Articular chondrocyte of knee joint (primary cell): ENCODE measurements at places on chromosomes 4 and X. TPM values are rescaled to one million over a fixed set of nuclear protein-coding genes. Genes with fewer than 3 reads are reported as not detected.

Gene MSX1
- total RNA-seq: 1.8 and 2.2 TPM in 2 replicates

Gene KLB
- total RNA-seq: under 0.01 TPM in 1 of 2 replicates, not detected in the other

Gene GPM6B
- total RNA-seq: 3.5 and 10.3 TPM in 2 replicates

Gene NAP1L3
- 19.6 and 21.8 TPM in 2 replicates for total RNA-seq

Gene MAGEB2
- total RNA-seq: not detected in 2 replicates

Gene FRAS1
- total RNA-seq: under 0.01 and 0.11 TPM in 2 replicates

Gene TBX22
- not detected in 2 replicates for total RNA-seq

Gene RAB41
- not detected in 2 replicates for total RNA-seq

Gene PROM1
- not detected in 2 replicates for total RNA-seq

Gene KIT
- total RNA-seq: 0.39 and 3.6 TPM in 2 replicates

Gene PLP1
- total RNA-seq: 0.86 TPM in 1 of 2 replicates, not detected in the other

Gene CXCL9
- total RNA-seq: not detected in 2 replicates

Gene CT55
- total RNA-seq: not detected in 2 replicates

Gene MAGEA2
- not detected in 2 replicates for total RNA-seq

Gene ASB9
- total RNA-seq: 0.39 and 1.4 TPM in 2 replicates

Gene PARM1
- 0.13 and 0.43 TPM in 2 replicates for total RNA-seq

Gene PLAC1
- total RNA-seq: not detected in 2 replicates

Gene GAGE12H
- not detected in 2 replicates for total RNA-seq

Gene TEX11
- under 0.01 TPM in 1 of 2 replicates, not detected in the other for total RNA-seq

Gene FBXL5
- total RNA-seq: 105 and 145 TPM in 2 replicates

Gene NALF2
- not detected in 2 replicates for total RNA-seq

Gene GTPBP6
- total RNA-seq: 20.2 and 27.8 TPM in 2 replicates

Gene FAM184B
- total RNA-seq: not detected in 2 replicates

Gene SYNPO2
- total RNA-seq: 4.2 and 6.4 TPM in 2 replicates

Gene KDR
- 0.13 and 0.43 TPM in 2 replicates for total RNA-seq

Gene XK
- total RNA-seq: 0.13 and 0.22 TPM in 2 replicates

Gene RBMXL3
- total RNA-seq: not detected in 2 replicates

Gene TLL1
- total RNA-seq: 3.8 and 9.7 TPM in 2 replicates

Gene RPGR
- 5.2 and 6.1 TPM in 2 replicates for total RNA-seq

Gene IL2RG
- 0.13 and 0.32 TPM in 2 replicates for total RNA-seq

Gene TBC1D8B
- 17.1 and 17.9 TPM in 2 replicates for total RNA-seq

Gene NLGN3
- total RNA-seq: 0.22 and 0.26 TPM in 2 replicates

Gene TRMT10A
- 5.0 and 7.9 TPM in 2 replicates for total RNA-seq

Gene TMLHE
- total RNA-seq: 20.4 and 21.1 TPM in 2 replicates

Gene GPRASP1
- 5.0 and 5.4 TPM in 2 replicates for total RNA-seq

Gene PNMA6F
- not detected in 2 replicates for total RNA-seq

Gene SCRG1
- 30.1 and 44.9 TPM in 2 replicates for total RNA-seq

Gene DUX4
- total RNA-seq: not detected in 2 replicates

Gene HELT
- not detected in 2 replicates for total RNA-seq

Gene GAB3
- total RNA-seq: 0.86 and 3.8 TPM in 2 replicates

Gene GPR119
- total RNA-seq: not detected in 2 replicates

Gene UBE2K
- total RNA-seq: 23.7 and 29.3 TPM in 2 replicates

Gene ZAR1
- not detected in 2 replicates for total RNA-seq

Gene LNX1
- total RNA-seq: 70.7 and 72.5 TPM in 2 replicates

Gene LANCL3
- 0.78 and 1.3 TPM in 2 replicates for total RNA-seq

Gene TMPRSS11B
- total RNA-seq: not detected in 2 replicates

Gene CT47B1
- total RNA-seq: not detected in 2 replicates

Gene CFI
- 25.5 and 59.7 TPM in 2 replicates for total RNA-seq

Gene SSX4B
- total RNA-seq: not detected in 2 replicates

Gene MUC7
- total RNA-seq: not detected in 2 replicates
